Mesenteric fat pad (tissue), 1 donor: ENCODE measurements at places on chromosomes 3 and 15. TPM values are rescaled to one million over a fixed set of nuclear protein-coding genes. Genes with fewer than 3 reads are reported as not detected.

DNA sequence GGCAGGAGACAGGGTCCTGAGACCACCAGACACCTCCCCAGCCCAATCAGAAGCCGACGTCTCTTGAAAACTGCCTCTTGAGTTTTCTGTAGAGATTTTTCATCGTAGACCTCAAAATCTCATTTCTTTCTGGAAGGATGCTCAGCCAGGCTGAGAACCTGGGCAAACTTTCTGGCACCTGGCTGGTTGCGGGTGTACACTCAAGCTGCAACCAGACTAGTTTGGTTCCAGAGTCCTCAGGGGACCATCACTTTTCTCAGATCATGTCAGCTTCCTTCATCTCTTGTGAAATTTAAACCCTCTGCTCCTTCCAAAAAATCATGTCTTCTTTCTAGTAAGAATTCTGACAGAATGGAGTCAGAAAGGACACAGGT, 45.1 kb downstream of the CMTM7 start:
- peak; percentile 41 for DNase-seq

DNA sequence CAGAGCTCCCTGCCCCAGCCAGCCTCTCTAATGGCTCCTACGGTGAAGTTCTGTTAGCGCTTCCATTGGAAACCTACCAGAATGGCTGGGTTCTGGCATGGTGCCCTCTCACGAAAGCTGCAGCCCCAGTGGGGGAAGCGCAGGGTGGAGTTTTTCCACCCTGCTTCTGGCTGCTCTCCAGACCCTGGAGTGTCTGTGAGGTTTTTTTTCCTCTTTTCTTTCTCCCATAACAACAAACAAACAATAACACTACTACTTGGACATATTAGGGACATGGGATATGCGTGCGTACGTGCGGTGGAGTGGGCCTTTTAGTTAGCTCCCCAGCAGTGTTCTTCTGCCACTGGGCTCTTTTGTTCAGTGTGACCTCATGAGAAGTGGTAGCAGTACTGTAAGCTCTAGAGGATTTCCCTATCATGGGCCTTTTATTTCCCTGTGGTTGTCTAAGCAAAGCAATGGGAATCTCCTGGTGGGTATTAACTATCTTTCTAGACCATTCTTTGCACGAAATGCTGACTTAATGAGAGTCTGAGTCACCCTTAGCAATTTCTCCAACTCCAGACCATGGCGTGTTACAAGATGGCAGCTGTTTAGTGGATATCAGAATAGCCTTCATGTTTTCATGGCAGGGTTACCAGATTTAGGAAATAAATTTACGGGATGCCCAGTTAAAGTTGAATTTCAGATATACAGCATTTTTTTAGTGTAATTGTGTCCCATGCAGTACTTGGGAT, 161.9 kb downstream of the FNDC3B start:
- DNase-seq = peak; percentile 91

DNA sequence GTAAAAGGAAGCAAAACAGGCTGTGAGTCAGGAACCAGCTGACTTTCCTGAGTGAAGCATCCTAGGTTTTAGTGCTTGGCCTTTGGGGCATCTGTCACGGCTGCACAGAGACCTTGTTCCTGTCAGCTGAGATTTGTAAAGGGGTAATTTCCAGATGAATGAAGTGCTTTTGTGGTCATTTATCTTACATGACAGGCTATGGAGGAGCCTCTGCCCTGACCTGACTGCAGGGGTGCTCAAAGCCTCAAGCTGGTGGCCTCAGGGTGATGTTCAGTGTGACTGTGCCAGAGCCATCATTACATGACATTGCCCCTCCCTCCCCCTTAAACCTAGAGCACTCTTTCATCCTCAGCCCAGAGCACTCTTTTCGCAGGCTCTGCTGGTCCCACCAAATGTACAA, 132.5 kb downstream of the ARNT2 start:
- no peak for DNase-seq

Gene WNT7A
- total RNA-seq = not detected

- no peak for DNase-seq
Measured at GRCh38 chr3:117054556-117054955, 345.0 kb downstream of the TUSC7 start.

GRCh38 chr15:21268436-21268940, 171.8 kb downstream of the POTEB3 start:
- DNase-seq = no peak

DNA sequence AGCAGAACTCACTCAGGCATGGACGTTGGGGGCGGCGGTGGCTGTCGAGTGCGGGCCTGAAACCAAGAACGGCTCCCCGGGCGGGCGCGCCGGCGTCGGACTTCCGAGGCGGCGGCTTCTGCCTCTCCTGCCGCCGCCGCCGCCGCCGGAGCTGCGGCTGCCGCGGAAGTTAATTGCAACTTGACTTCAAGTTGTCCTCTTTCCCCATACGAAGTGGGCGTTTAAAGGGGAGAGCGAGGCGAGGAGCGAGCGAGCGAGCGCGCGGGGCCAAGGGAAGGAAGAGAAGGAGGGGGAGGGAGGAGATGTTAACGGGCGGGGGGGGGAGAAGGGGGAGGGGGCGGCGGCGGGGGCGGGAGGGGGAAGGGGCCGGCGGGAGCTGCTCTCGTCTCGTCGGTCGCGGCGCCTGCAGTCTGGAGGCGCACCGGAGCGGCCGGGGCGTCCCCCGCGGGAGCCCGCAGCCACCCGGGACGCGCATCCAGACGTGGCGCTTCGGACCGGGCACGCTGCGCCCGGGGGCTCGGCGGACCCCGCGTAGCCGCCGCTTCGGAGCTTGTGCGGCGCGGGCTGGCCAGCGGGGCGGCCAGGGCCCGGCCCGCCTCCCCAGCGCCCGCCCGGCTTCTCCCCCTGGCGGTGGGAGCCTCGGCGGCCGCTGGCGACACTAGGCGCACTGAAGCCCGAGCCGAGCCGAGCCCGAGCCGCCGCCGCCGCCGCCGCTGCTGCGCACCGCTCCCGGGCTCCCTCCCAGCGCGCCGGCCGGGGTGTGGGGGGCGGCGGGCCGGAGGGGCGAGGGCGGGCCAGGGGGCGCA, 19.7 kb upstream of the SATB1 start:
- DNase-seq = peak; percentile 92
